ENCODE measurements at places on chromosomes 12 and 14.

GRCh38 chr12:88816201-88816600, 235.9 kb upstream of the KITLG start:
- no peaks in the 10 kb centered on the region for H3K4me1 ChIP-seq
- no peak overlapping the region for H3K4me3 ChIP-seq
- no peak for DNase-seq
- H3K36me3 ChIP-seq: no peaks in the 10 kb centered on the region
- no peak overlapping the region for H3K27ac ChIP-seq

GRCh38 chr12:32179011-32179395, 72.4 kb downstream of the BICD1 start:
- H3K4me1 ChIP-seq: no peaks in the 10 kb centered on the region
- no peak overlapping the region for H3K4me3 ChIP-seq
- no peaks in the 10 kb centered on the region for H3K36me3 ChIP-seq

DNA sequence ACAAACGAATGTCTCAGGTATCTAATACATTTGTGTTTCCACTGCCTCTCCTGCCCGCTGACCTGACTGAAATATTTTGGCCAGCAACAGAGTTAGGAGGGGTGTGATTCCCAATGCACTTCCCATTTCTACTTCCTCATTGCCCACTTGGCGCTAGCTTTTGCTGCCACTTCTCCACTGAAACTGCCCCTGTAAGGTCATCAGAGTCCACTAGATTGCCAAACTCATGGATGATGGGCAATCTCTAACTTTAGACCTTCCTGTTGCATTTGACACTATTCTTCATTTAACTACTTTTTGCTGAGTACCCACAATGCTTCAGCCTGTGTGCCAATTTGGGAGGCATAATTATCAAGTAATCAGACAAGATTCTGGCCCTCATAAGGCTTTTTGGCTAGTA, 40.8 kb downstream of the GPR65 start:
- peaks cover 2% of the 10 kb centered on the region for H3K36me3 ChIP-seq
- H3K27me3 ChIP-seq: no peaks in the 10 kb centered on the region
- no peak overlapping the region for H3K27ac ChIP-seq
- peaks cover 19% of the 10 kb centered on the region for H3K4me1 ChIP-seq
- no peak for DNase-seq

GRCh38 chr12:53200107-53200457, 7.0 kb downstream of the ITGB7 start:
- H3K27me3 ChIP-seq: no peaks in the 10 kb centered on the region
- H3K4me1 ChIP-seq: peaks cover 73% of the 10 kb centered on the region
- peaks cover 41% of the 10 kb centered on the region for H3K36me3 ChIP-seq
- H3K27ac ChIP-seq: peak overlapping the region; percentile 65
- DNase-seq: no peak
- peak overlapping the region; percentile 34 for H3K4me3 ChIP-seq

DNA sequence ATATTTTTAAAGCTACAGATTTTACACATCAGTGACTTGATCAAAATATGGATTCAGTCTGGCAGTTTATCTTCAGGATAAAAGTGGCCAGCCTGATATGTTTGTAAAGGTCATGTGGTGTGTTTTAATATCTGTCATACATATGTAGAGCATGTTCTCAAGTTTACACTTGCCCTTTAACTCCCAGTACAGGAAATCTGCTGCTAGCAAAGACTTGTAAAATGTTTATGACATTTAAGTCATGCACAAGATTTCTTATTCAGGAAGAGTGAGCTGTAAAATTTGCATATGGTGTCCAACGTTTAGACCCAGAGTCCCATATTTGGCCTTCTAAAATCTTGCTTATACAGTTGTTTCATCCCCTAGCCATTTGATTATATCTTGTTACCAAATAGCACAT, 197.5 kb upstream of the FLRT2 start:
- no peak overlapping the region for H3K4me3 ChIP-seq
- no peak overlapping the region for H3K27ac ChIP-seq
- no peaks in the 10 kb centered on the region for H3K4me1 ChIP-seq
- DNase-seq: no peak
- H3K36me3 ChIP-seq: no peaks in the 10 kb centered on the region

DNA sequence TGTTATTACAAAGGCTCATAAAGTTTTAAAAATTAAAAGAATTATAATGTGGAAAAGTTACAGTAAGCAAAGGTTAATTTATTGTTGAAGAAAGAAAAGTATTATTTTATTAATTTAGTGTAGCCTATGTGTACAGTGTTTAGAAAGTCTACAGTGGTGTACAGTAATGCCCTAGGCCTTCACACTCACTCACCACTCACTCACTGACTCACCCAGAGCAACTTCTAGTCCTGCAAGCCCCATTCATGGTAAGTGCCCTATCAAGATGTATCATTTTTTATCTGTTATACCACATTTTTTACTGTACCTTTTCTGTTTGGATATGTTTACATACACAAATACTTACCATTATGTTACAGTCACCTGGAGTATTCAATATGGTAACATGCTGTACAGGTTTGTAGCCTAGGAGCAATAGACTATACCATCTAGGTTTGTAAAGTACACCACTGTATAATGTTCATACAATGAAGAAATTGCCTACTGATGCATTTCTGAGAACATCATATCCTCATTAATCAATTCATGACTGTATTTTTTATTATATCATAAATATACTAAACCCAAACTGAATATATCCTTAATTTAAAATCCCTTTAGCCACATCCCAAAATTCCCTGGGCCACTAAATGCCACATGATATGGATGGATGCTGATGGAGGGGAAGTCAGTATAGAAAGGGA, 43.6 kb upstream of the NID2 start:
- no peak overlapping the region for H3K4me3 ChIP-seq
- H3K4me1 ChIP-seq: no peaks in the 10 kb centered on the region
- peaks cover 3% of the 10 kb centered on the region for H3K27me3 ChIP-seq

DNA sequence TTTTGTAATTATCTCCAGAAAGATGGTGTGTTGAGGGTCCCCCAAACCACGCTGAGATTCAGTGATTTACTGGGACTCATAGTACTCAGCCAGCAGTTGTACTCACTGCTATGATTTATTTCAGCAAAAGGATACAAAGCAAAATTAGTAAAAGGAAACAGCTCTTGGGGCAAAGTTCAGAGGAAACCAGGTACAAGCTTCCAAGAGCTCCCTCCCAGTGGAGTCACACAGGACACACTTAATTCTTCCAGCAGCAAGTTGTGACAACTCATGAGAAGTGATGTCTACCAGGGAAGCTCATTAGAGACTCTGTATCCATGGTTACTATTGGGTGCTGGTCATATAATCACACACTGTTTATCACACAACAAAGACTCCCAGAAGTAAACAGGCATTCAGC, 38.7 kb downstream of the TTC8 start:
- no peaks in the 10 kb centered on the region for H3K27me3 ChIP-seq
- no peak overlapping the region for H3K27ac ChIP-seq
- no peak overlapping the region for H3K4me3 ChIP-seq
- DNase-seq: no peak
- peaks cover 5% of the 10 kb centered on the region for H3K36me3 ChIP-seq
- no peaks in the 10 kb centered on the region for H3K4me1 ChIP-seq
